Stimulated activated CD4-positive, alpha-beta T cell treated with anti-CD3 and anti-CD28 coated beads, Interleukin-12 subunit alpha, Interleukin-12 subunit beta, amount 100 ng/mL, for 4 hours (primary cell): ENCODE measurements at places on chromosomes 16 and 17.

- no peak for DNase-seq
These were observed 20.6 kb downstream of the NPTX1 start for GRCh38 chr17:80455784-80456183.

DNA sequence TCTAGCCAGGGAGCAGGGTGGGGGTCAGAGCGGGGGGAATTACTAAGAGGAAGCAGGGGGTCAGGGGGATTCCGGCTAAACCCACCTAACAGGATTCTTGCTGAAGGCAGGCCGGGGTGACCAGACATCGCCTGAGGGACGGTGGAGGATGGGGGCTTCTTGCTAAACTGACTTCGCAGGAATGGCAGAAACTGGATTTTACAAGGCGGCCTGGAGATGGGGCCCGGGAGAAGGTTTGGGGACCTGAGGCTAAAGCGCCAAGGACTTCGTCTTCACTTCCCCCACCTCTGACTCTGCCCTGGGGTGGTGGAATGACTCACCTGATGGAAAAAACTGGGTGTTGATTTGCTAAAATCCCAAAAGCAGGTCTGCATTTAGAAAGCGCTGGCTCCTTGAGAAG, 23.5 kb downstream of the LGALS3BP start:
- no peak for DNase-seq

- DNase-seq = no peak
These were observed 2.5 kb downstream of the RSL1D1 start for GRCh38 chr16:11848842-11849241.

DNA sequence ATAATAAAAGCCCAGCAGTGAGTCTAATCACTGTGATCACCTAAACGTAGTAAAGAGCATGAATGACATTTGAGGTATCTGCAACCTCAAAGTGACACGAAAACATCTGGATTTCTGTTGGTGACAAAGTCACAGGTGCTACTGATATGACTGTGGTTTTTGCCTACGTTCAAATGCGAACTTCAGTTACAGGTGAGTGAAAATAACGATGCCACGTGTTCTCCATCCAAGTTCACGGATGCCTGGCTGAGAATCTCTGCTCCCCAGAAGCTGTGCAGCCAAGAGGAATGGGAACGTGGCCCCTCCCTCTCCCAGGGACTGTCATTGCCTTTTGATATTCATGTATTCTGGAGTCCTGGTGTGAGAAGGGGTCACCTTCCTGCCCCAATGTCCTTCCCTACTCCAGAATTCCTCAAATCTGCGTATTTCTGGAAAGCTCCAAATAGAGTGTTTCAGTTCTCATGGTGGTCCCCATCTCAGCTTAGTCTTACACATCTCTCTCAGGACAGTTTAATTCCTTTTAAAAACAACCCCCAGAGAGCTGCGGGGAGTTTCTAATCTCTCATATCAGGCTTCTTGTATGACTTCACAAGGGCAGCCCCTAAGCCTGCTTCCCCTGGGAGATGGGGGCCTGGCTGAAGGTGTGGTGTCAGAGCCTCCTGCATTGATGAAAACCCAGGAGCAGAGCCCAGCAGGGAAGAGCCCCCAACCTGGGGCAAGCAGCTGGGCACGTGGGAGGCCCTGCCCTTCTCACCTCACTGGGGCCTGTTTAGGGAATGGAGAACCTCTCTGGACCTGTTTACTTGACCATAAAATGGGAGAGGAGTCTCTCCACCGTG, 25.8 kb downstream of the PIK3R5 start:
- no peak for DNase-seq

- no peak for DNase-seq
These were observed 99.9 kb upstream of the CORO6 start for GRCh38 chr17:29722411-29723198.

GRCh38 chr16:9594946-9595345, 503.5 kb downstream of the HAPSTR1 start:
- DNase-seq = no peak

DNA sequence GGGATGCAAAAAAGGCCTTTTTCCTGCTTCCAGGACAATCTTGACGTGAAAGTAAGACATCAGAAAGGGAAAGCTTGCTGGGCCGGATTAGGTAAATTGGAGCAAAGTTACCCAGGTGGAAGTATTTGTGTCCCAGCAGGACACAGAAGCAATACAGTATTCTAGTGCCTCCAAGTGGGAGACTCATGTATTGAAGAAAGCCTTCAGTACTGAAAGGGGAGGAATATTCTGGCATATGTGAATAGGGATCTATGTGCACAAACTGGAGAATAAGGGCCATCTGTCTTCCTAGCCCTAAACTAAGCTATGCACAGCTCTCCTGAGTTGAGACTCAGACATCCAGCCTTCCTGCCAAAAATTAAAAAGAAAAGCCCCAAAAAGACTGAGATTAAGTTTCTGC, 327.3 kb upstream of the CDH8 start:
- no peak for DNase-seq

GRCh38 chr17:15502369-15503112, 35.1 kb upstream of the CDRT4 start:
- DNase-seq = peak; percentile 72

DNA sequence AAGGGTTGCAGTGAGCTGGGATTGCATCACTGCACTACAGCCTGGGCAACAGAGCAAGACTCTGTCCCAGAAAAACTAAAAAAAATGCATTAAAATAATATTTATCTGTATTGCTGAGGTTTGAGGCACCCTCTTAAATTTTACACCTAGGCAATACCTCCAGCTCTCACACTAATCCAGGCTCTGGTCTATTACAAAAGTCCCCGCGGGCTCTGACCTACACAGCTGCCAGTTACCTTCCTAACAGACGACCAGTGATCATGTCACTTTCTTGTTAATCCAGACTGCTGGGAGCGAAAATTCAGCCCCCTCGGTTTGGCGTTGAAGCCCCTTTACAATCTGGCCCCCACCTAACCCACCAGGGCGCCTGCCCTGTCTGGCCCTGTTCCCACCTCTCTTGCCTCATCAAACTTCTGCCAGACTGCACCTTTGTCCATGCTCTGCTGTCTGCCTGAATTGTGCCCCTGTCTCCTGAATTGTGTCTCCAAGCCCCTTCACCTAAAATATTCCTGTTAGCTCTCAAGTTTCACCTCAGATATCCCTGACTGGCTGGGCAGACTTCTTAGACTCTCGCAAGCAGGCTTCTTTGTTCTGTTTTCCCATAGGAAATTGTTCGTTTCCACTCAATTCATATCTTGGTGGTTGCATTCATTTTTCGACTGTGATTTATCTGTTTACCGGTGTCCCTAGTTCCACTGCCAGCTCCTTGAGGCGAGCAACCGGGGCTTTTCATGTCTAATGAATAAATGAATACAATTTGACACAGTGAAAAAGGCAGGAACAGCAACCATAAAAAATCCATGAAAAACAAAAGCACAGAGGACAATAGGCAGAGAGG, 65.9 kb downstream of the PITPNC1 start:
- DNase-seq = no peak

- no peak for DNase-seq
These were observed 127.6 kb downstream of the ABCC6 start for GRCh38 chr16:16095646-16096045.

- DNase-seq = no peak
These were observed 52.6 kb downstream of the MAP2K6 start for GRCh38 chr17:69466905-69467667.

DNA sequence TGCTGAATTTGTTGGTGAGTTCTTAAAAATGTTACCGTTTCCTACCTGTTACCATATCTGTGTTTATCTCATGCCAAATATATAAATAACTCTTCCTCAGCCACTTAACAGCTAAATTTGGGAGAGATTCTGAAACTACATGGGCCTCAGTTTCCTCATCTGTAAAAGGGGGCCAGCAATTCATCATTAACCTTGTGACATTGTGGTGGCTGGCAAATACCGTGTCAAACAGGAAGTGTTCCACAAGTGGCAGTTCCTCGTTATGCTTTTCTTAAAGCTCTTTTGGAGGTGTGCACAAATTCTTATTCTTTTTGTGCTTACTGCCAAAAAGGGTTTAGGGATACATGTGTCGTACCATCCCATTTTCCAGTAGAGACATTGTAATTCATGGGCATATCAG, 220.4 kb upstream of the CACNG5 start:
- DNase-seq = no peak

DNA sequence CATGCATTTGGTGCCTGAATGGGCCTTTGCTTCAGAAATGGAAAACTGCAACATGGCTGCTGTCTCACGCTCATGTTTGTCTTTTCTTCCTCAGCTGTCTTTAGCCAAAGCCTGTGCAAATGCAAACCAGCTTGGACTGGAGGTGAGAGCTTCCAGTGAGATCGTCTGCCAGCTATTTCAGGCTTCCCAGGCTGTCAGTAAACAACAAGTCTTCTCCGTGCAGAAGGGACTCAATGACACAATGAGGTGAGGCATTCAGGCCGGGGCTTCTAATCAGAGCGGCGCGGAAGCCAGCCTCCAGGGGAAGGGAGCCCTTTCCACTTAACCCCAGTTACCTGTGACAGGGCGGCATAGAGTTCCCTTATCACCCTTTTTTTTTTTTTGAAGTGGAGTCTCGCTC, 14.3 kb downstream of the CCNF start:
- DNase-seq = no peak

DNA sequence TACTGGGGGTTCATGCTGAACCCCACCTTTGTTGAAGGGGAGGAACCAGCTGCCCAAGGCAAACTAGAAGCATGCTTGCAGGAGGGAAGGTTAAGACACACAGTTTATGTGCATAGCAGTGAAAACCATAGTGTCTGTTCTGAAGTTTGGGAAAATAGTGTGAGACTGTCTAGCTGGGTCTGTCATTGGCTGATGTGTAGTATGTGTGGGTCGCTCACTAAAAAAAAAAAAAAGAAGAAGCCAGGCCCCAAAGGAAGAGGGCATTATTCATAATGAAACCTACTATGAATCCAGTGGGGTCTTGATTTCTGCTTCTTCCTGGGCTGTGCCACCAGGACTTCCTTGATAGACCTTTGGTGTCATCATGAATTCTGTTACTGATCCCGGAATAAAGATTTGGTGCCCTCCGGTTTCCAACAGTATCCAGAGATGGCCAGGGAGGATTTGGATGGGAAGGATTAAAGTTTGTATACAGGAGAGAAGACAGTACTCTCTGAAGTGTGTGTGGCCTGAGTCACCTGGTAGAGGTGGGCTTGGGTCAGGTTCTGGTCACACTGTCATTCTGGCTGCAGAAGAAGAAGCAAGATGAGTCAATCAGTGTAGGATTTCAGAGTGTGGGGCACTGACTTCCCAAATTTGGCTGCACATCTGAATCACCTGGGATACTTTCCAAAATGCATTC, 220.3 kb downstream of the PRKCA start:
- no peak for DNase-seq

GRCh38 chr17:81159611-81160265, 5.6 kb upstream of the PVALEF start:
- no peak for DNase-seq

- no peak for DNase-seq
These were observed 188.0 kb downstream of the CDH11 start for GRCh38 chr16:64933885-64934284.

GRCh38 chr16:86379505-86379846, 130.9 kb upstream of the FOXF1 start:
- DNase-seq = no peak

- DNase-seq = no peak
These were observed 36.6 kb upstream of the SMURF2 start for GRCh38 chr17:64698725-64699124.

DNA sequence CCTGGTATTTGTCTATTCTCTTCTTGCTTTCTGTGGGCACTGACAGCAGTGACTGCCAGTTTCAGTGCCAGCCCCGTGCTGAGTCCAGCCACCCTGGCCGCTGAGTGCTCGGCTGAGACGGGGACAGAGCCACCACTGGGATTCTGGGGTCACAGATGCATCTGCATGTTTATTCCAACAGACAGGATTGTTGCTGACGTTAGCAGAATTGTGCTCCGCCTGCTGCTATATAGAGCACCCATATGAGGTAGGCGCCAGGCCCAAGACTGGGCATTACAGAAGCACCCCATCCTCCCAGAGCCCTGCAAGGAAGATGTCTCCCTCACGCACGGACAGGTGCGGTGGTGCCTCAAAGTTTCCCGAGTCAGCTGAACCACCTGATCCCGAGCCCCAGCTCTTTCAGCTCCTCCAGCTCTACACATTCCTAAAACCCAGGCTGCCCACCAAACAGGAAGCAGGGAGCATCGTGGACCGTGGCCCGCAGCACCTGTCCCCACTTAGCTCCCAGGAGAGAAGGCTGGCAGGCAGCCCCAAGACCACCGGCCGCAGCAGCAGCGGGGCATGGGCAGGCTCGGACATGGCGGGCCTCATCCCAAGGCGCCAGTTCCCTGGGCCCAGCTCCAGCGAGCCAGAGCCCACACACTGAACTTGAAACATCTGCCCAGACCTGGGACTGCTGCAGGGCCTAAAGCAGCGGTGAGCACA, 44.9 kb upstream of the RASD1 start:
- DNase-seq = no peak

DNA sequence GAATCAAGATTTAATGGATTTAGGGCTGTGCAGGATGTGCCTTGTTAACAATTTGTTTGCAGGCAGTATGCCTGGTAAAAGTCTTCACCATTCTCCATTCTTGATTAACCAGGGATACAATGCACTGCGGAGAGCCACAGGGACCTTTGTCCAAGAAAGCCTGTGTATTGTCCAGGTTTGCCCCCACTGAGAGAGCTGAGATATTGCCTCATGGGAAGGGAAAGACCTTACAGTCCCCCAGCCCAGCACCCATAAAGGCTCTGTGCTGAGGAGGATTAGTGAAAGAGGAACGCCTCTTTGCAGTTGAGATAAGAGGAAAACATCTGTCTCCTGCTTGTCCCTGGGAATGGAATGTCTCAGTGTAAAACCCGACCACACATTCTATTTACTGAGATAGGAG, 2169.6 kb downstream of the TP53TG3F start:
- DNase-seq = no peak

GRCh38 chr16:1771188-1771863, at the start of gene NME3:
TSS of gene NME3 (minus strand) at chr16:1771543. CDS start at chr16:1771534, 9 bp downstream.
- peak; percentile 77 for DNase-seq

- no peak for DNase-seq
These were observed 1.7 kb upstream of the RAB11FIP4 start for GRCh38 chr17:31389657-31390381.

DNA sequence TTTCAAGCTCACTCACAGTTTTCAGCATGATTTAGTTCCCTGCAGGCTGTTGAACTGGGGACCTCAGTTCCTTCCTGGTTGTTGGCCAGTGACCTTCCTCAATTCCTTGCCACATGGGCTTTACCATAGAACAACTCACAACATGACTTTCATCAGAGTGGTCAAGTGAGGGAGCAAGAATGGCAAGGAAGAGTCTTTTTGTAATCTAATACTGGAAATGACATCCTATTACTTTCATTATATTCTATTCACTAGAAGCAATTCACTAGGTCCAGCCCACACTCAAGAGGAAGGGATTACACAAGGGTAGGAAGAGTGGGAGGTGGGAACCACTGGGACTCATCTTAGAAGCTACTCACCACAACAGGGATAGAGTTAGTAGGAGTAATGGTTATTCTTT, 57.6 kb downstream of the SYT17 start:
- DNase-seq = no peak

GRCh38 chr17:51718983-51719382, 439.5 kb downstream of the CA10 start:
- DNase-seq = no peak

- DNase-seq = no peak
These were observed 12.8 kb downstream of the SPNS3 start for GRCh38 chr17:4446326-4447071.

GRCh38 chr17:65750631-65751115, 189.2 kb upstream of the AXIN2 start:
- peak; percentile 20 for DNase-seq
